PC-3 (cell line): ENCODE measurements at places on chromosomes 16 and 17. TPM values are rescaled to one million over a fixed set of nuclear protein-coding genes. Genes with fewer than 3 reads are reported as not detected.

GRCh38 chr17:70307430-70308225 is 138.3 kb downstream of the KCNJ2 start:
- no peak for DNase-seq

GRCh38 chr16:70430667-70431536 is 8.0 kb downstream of the ST3GAL2 start:
- peak; percentile 12 for DNase-seq

GRCh38 chr17:32793841-32794240 is 83.1 kb downstream of the MYO1D start:
- no peak for DNase-seq

DNA sequence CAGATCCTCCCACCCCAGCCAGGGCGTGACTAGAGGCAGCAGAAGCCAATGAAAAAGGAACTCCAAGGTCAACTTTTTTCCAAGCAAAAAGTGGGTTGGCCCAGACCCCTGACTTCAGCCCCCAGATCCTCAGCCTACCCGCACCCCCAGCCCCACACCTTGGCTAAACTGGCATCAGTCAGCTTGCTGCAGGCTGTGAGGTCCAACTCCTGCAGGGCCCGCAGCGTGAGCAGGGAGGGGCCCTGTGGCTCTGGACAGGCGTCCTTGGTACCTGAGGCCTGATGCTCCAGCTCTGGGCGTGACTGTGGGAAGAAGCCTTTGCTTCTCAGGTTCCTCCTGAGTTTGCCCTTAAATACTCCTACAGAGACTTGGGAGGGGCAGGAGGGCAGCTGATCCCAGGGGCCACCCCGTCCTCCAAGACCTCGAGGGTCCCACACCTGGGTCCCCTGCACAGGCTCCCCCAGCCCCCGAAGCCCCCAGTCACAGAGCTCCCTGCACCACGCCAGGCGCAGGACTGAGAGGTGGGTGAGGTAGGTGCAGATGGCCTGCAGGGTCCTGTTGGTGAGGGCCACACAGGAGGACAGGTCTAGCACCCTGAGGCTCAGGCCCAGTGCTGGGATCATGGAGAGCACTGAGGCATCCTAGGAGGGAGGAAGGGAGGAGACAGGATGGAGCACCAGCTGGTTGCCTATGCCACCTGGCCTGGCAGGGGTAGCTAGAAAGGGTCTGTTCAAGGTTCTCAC is 9.4 kb downstream of the ELMO3 start:
- DNase-seq = no peak

GRCh38 chr17:71376933-71377332 is 743.9 kb upstream of the SOX9 start:
- no peak for DNase-seq

GRCh38 chr17:43372273-43372911 is 26.4 kb upstream of the ARL4D start:
- no peak for DNase-seq

DNA sequence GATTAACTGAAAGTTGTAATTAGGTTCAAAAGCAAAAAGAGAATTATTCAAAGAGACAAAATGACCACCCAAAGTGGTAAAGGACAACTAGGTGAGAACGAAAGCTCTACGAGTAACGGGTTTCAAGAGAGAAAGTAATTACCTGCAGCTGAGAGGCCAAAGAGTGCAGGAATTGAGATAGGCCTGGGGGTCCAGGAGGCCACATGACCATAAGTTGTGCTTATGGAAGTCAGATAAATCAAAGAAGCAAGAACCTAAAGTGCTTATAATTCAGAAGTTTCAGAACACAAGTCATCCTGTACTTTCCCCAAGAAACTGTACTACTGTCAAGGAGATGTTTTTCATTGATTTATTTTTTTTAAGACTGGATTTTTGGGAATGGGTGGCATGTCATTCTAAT is 91.1 kb downstream of the TANGO6 start:
- no peak for DNase-seq

MPO gene
- total RNA-seq = not detected in 2 replicates

- DNase-seq = no peak
Measured at GRCh38 chr17:57679906-57680695, 65.0 kb downstream of the CCDC182 start.

DNA sequence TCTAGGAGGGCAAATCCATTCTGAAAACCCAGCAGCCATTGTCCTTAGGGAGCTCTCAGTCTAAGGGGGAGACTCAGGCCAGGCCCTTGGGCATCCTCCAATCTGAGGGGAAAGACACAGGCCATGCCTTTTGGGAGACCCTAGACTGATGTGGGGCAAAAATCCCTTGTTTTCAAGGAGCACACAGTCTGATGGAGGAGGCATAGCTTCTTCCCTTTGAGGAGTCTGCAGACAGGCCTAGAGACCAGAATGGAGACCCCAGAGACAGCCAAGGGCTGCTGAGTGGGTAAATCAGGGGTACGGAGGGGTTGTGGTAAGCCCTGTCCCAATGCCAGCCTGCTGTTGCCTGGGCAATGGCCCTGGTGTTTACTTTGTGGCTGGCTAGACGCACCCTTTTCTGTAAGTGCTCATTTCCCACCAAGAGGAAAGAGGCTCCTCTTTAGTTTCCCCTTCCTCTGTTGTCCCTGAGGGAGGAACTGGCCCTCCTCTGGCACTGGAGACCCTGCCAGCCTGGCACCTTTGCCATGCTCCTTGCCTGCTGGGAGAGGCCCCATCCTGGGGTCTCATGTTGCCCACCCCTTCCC is 19.3 kb downstream of the ARHGAP23 start:
- DNase-seq = no peak

DNA sequence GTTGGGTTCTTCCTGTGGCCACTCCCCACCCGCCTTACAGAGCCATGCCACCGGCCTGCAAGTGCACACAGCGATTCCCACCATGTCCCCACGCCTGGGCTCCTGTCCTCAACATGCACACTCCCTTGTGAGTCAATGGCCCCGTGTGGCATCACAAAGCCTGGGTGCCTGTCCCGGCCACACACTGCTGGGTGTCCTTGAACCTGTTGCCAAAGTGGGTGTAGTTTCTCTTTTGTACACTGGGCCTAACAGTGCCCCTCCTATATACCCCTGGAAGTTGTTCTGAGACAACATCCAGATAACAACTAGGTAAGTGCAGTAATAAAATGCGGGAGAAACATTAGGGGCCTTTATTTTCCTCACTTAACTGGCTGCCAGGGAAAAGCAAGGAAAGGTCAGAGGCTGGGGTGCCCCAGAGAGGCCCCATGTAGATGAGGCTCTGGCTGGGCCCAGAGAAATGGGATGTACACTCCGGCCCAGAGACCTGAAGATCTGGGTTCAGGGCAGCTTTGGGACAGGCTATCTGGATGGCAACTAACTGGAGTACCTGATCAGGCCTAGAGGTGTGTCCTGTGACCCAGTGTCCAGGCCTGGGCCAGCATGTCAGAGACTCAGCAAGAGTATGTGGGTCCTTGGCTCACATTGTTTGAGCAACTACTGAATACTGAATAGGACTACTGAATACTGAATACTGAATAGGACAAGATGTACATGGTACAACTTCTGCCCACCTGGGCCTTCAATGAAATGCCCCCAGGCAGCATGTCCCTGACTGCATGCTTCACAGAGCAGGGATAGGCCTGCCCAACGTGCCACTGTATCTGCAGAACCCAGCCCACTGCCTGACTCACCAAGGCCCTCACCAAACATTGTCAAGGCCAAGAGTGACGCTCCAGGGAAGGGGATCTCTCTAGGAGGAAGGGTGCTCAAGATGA is 8.3 kb downstream of the ABCC3 start:
- DNase-seq = peak; percentile 66

DNA sequence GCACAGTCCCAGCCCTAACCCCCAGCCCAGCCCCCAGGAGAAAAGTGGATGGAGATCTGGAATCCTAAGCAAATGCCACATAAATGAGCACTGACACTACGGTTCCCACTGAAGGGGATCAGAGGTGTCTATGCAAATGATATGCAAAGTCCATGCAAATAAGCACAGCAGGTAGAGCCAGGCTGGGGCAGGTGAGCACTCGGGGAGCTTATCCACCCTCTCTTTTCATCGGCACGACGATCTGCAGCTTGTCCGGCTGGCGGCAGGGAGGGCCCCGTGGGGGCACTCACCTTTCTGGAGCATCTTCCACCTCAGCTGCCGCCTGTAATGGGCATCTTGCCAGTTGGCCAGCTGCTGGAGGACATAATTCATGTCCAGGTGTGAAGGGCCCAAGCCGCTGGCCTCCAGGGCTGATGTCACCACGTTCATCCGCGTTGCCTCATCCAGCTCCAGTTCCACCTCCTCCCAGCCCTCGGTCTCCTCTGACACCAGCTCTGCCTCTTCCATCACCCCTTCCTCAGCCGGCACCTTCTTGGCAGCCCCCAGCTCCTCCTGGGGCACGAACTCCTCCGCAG is 9.9 kb downstream of the HAP1 start:
- DNase-seq = no peak

DNA sequence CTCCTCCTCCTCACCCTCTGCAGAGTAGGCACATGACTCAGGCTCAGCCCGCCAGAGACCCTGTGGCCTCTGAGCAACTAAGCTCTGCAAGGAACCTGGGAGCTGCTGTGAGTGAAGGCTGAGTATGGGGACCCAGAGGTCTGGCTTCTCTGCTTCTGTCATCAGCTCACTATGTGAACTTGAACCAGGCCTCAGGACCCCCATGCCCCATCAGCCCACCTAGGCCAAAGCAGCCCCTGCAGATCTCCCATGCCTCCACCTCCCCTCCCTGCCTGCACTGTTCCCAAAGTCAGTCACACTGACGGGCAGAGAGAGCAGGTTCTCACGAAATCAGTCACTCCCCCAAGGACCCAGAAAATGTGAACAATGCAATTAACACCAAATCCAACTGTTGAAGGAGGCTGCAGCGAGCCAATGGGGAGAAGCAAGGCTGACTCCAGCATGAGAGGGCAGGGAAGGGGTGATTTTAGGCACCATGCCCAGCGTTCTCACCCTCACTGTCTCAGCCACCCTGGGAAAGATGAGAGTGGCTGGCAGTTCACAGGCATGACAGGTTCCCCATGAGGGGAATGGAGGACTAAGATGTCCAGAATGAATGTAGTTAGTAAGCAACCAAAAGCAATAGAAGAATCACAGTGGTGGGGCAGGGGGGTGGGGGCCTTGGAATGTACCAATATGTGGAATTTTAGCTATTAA is 60.6 kb downstream of the BEAN1 start:
- no peak for DNase-seq

TLCD3A gene
- 10.0 and 13.9 TPM in 2 replicates for total RNA-seq

TVP23A gene
- not detected in 2 replicates for total RNA-seq

- DNase-seq = no peak
Measured at GRCh38 chr16:51971184-51971583, 575.8 kb downstream of the TOX3 start.

DNA sequence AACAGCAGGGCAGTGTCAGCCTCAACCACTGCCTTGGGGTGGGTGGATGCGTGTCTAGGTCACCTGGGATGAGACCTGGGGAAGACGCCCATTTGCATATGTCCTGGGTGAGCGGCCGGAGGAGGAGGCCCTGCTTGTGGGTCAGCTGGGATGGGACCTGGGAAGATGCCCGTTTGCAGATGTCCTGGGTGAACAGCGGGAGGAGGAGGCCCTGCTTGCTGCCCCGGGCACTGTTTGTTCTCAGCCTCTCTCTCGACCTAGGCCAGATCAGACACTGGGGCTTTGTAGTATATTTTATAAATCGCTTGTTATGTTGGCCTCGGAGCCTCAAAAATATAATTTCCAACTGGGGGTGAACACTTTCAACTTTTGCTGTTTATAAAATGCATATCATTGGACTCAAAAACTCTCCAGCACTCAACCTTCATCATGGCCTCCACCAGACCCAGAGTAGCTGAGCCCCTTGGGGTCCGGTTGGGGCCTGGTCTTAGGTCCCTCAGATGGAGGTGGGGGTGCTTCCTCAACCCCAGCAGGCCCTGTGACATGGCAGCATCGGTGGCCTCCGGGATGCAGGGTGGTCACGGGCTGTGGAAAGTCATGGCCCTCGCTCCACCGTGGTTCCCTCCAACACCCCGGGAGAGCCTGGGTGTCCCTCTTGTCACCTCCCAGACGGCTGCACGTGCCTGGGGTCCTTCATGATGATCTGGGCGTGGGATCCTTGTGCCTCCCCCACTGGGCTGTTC is 17.3 kb downstream of the DBNDD1 start:
- DNase-seq = no peak

- DNase-seq = no peak
Measured at GRCh38 chr17:82754297-82755208, 2.7 kb downstream of the TBCD start.

DNA sequence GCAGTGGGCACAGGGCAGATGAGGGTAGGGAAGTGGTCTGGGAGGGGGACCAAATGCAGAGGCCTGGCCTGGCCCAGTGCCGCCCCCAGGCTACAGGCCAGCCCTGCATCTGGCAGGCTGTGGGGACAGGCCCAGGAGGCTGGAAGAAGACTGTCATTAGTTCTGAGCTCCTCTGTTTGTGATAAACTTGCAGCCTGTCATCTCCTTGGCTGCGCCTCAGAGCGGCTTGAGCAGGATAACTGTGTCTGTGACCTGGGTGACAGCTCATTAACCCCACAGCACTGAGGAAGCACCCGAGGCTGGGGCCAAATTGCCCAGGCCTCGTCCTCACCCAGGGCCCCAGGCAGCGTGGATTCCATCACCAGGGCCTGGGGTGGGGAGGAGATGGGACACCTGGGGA is 23.9 kb downstream of the ABCC3 start:
- DNase-seq = no peak

DNA sequence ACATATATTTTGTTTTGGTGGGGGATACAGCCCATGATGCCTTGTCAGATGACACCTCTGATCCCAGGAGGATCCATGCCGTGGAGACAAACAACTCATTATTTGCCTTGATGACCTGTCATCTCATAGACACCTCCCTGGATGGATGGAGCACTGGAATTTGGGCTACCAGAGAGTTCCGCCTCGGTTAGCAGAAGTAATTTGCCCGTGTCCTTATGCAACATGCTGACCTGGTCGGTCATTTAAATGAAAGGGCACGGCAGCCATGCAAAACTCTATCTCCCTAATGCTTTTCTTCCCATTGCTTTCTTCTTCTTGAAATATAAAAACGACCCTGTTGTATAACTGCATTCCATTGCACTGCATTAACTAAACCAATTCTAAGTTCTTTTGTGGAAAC is 145.3 kb downstream of the GRIN2A start:
- DNase-seq = no peak

- DNase-seq = no peak
Measured at GRCh38 chr17:1154704-1155103, 25.1 kb downstream of the ABR start.

- no peak for DNase-seq
Measured at GRCh38 chr17:14793237-14793636, 471.9 kb downstream of the PMP22 start.
